ENCODE measurements at places on chromosomes 6 and 20.
A peak's percentile ranks its signal among the peaks of the same experiment; 100 is the strongest.

- DNase-seq: peak; percentile 61
Measured at GRCh38 chr6:150072201-150072600, 3.3 kb upstream of the ULBP3 start.

DNA sequence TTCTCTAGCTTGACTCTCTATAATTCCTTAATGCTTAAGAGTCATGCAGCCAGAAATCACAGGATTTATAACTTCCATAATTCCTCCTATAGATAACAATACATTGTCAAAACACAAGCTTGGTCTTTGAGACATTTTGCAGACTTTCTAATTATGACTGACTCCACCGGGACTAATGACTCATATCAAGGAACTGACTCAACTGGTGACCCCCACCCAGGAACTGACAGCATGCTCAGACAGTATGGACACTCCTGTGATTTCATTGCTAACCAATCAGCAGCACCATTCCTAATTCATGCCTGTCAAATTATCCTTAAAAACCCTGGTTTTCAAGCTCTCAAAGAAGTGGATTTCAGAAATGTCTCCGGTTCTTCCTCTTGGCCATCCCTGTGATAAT lies 670.5 kb upstream of the IMPG1 start:
- no peak for DNase-seq

DNA sequence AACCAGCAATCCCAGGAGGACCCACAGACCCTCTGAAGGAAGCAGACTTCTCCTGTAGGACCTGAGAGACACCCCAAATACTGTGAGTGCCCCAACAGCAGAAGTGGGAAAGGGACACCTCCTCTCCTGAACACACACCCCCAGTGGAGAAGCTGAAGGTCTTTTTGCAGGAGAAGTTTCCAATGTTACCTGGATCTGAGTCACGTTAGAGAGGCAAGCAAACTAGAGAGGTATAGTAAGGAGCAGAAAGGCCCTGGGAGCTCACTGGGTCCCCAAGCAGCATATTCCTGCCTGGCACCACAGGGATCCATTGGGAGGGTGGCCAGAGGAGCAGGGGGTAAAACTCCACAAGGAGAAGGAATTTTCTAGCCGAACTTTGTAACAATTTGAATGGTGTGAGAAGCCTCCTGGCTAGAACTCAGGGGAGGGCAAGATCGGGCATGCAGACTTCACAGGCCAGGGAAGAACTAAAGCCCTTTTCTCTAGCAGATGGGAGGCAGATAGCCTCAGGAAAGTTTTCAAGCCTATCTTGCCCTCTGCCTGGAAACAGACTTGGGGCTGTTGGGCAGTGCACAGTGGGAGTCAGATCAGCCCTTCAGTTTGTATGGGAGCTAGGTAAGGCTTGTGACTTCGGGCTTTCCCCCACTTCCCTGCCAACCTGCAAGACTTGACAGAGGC lies 68.2 kb upstream of the SSTR4 start:
- no peak for DNase-seq

GRCh38 chr6:44151348-44152108 lies 7.1 kb upstream of the CAPN11 start:
- peak; percentile 77 for DNase-seq

- no peak for DNase-seq
Measured at GRCh38 chr6:157107915-157108651, 215.2 kb downstream of the TMEM242 start.

- DNase-seq: peak; percentile 86
Measured at GRCh38 chr20:62651285-62652021, 9.2 kb downstream of the SLCO4A1 start.

- DNase-seq: no peak
Measured at GRCh38 chr6:145569140-145569539, 166.2 kb downstream of the EPM2A start.

GRCh38 chr20:46219190-46219589 lies 89.1 kb downstream of the CDH22 start:
- no peak for DNase-seq

DNA sequence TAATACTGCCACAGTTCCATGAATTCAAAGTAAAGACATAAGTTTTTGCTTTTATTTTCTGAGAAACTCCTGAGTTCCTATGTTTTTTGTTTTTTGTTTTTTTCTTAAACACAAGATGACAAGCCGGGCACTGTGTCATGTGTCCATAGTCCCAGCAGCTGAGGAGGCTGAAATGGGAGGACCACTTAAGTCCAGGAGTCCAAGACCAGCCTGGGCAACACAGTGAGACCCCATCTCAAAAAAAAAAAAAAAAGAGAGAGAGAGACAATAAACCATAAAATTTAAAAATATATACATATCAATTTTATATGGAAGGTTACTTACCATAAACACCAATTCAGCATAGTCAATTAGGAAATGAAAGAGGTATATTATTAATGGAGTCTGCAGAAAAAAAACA lies 31.9 kb downstream of the PIGU start:
- DNase-seq: no peak

DNA sequence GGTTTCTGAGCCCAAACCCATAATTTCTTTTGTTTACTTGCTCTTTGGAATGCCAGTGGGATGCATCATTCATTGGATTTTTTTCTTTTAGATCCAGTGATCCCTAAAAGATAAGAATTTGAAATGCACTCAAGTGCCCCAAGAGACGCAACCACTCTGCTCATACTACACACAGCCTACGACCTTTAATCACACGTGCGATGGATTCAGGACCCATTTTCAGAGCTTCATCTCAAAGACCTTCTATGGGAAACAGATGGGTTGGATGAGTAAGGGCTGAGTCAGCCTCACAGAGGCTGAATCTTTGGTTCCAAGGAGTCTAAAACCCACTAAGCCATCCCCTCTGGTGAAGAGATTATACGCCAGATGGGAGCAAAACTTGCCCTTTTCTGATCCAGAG lies 265.5 kb upstream of the EXOC2 start:
- no peak for DNase-seq

DNA sequence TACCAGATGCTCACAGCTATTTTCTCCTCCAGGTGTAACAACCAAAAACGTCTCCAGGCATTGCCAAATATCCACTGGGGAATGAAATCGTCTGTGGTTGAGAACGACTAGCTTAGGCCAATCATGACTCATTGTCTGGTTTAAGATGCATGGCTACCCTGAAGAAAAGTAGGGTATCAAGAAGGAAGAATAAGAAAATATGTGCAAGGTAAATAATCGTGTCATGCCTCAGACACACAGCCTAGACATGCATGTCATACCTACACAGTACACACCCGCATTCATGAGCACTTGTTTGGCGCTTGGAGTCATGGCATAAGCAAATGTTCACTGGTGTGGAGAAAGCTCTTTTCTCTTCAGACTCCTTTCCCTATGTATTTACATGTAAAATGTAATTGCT lies 745.7 kb downstream of the MAFB start:
- no peak for DNase-seq

DNA sequence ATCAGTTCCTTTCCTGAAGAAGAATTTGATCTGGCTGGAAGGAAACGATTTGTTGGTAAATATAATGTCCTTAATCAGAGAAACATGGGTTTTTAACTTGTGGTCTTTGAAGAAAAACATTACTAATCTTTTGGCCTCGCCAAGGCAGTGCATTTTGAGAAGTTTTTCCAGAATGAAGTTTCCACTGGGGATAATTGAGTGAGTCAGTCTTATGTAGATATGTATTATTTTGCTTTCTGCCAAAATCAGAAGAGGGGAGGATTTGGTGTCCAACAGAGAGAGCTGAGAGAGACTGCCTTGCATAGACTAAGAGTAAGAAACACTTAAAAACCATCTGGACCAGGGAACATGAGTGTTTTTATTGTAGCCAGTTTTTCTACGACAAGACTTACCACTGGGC lies 79.9 kb downstream of the FNDC1 start:
- no peak for DNase-seq

DNA sequence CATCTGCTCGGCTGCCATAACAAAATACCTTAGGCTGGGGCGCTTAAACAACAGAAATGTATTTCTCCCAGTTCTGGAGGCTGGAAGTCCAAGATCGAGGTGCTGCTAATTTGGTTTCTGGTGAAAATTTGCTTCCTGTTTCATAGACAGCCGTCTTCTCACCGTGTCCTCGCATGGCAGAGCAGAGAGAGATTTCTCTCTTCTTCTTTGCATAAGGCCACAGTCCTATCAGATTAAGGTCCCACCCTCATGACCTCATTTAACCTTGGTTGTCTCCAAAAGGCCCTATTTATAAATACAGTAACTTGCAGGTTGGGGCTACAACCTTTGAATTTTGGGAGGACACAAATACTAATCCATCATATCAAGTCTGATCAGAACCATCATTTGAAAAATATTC lies 544.3 kb downstream of the KIF16B start:
- DNase-seq: no peak

DNA sequence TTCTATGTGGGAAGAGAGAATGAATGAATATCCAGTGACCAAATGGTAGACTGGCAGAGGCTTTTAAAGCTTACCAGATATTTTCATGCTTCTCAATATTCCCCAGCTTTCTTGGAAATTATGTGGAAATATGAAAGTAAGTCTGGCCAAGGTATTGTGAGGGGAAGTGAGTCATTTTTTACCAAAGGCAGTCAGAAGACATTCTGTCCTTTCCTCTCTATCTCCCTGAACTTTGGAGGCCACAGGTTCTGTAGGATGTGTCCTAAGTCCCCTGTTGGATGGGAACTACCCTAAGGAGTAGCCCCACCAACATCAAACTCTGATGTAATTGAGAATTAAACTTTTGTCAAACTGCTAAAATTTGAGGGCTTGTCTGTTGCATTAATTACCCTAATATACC lies 593.8 kb upstream of the NRSN1 start:
- no peak for DNase-seq

DNA sequence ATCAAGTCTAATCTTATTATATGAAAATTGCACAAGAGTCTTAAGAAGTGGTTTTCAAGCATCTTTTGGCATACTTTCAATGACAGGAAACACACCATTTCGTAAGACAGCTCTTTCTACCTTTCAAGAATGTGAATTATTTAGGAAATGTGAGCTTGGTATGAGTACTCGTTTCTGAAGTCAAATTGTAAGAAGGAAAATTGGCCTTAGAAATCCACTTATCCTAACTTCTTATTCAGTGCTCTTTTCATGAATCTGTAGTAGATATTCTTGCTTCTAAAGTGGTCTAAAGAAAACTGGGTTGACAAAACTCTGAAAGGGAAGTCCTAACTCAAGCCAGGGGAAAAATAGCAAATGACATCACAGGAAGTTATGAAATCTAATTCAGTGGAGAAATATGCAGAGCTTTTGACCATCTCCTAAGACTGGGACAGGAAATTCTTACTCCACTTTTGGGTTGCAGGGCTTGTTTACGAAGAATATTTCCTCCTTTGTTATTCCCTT lies 38.5 kb upstream of the OGFRL1 start:
- no peak for DNase-seq

GRCh38 chr20:37346535-37347346 lies 801 bp downstream of the SRC start:
- no peak for DNase-seq

DNA sequence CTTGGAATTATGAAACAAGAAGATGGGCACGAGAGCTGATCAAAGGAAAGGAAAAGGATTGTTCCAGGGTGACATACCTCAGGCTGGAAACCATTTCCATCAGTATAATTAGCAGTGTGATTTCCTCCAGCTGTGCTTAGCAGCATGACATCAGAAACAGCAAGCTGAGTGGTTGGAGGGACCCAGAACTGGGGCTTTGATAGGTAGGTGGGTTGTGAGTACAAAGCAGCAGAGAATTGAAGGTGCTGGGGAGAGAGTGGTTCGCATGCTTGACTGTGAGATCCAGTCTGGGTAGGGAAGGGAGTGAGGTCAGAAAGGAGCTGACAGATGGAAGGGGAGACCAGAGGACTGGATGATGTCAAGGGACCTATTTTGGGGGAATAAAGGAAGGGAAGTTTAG lies 90.4 kb downstream of the CD164 start:
- DNase-seq: no peak

DNA sequence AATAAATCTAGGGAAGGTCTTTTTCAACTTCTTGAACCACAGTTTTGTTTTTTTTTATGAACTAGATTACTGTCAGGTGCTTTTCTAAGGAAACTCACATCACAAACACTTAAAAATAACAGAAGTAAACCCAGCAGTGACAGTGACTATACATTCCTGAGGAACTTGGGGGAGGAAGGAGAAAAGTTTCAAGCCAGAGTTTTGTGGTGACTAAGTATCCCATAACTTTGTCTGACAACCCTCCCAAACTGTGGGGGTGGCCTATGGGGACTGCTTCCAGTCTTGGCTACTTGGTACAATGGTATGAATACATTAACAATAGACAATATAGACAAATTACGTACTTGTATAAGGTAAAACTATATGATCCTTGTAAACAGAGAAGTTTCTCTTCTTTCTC lies 202.5 kb upstream of the MAN1A1 start:
- no peak for DNase-seq

DNA sequence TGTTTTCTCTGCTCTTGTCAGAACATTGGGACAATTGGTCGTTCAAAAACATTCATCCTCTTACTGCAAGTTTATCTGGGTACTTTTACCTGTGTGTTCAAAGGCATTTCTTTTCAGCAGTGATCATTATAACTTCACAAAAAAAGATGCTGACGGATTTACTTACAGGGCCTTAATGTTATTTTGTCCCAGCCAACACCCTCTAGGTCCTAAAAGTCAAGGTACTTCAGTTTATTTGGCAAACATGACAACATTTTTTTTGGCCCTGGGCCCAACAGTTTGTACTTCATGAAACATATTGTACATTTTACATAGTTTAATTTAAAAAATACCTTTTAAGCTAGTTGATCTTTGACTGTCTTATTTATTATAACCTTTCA lies 241.2 kb upstream of the TAB2 start:
- DNase-seq: no peak

DNA sequence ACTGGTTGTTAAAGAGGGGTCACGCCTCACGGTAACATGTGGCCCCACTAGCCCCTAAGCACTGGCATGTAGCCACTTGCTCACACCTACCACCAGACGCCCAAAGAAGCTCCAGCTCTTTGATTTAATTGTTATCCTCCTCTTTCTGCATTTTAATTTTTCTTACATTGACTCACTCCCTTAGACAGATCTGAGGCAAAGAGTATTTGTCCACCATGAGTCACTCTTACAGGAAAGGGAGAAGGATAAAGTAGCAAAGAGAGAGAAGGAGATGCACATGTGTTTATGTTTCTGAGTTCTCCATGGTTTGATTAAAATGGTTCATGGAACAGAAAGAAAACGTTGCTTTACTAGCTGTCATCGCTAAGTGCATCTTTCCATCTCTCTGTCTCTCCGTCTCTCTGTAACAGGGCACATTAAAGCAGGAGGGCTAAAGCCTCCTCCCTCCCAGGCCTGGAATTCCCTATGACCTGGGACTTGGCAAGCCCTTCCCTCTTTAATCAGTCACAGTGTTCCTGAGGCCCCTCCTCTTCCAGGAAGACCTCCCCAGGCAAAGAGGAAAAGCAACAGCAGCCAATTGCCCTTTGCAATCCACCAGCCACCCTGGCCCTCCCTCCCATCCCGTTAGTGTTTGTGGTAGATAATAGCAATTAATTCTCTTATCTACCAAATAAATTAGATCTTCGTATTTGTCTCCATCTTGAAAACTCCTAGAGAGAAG lies 112.8 kb upstream of the TSHZ2 start:
- no peak for DNase-seq
